ENCODE measurements at places on chromosomes 5 and 9.

DNA sequence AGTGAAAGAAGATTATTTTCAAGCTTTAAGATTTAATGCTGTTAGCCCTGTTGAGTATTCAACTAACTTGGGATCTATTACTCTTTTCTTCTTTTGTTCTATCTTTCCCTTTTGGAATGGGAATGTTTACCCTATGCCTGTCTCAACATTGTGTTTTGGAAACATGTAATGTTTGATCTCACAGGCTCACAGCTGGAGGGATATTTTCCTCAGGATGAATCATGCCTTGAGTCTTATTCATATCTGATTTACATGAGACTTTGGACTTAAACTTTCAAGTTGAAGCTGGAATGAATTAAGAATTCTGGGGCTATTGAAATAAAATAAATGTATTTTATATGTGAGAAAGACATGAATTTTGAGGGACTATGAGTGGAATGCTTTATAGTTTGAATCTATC lies 607.8 kb upstream of the PTGER4 start:
- no peak for DNase-seq

GRCh38 chr9:126533926-126534310 lies 79.8 kb upstream of the LMX1B start:
- DNase-seq = no peak

- DNase-seq = no peak
These were observed 329.9 kb downstream of the MSX2 start for GRCh38 chr5:175054243-175054642.

- peak; percentile 55 for DNase-seq
These were observed 114.1 kb downstream of the SYK start for GRCh38 chr9:90915693-90916092.

DNA sequence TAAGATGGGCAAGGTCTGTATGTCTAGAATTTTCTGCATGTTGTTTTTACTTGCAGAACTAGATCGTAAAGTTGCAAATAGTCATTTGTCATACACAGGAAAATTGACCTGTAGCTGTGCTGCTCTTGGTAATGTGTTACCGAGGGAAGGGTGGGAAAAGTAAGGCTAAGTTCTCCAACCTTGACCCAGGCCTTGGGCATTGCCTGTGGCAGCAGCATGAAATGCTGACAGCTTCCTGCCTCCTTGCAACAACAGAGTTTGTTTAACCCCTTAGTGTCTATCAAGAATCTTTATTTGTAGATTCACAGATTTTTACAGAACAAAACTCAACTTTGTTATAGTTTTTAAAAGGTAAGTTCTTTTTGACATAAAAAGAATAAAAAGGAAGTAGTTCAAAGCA lies 48.3 kb downstream of the ERCC6L2 start:
- DNase-seq = no peak

GRCh38 chr5:6713274-6714225 lies at the start of gene TENT4A:
TSS of gene TENT4A (plus strand) at chr5:6713432. CDS start at chr5:6713984, 552 bp downstream.
- peak; percentile 48 for DNase-seq

GRCh38 chr9:90180381-90180780 lies 462.2 kb downstream of the DIRAS2 start:
- DNase-seq = no peak

DNA sequence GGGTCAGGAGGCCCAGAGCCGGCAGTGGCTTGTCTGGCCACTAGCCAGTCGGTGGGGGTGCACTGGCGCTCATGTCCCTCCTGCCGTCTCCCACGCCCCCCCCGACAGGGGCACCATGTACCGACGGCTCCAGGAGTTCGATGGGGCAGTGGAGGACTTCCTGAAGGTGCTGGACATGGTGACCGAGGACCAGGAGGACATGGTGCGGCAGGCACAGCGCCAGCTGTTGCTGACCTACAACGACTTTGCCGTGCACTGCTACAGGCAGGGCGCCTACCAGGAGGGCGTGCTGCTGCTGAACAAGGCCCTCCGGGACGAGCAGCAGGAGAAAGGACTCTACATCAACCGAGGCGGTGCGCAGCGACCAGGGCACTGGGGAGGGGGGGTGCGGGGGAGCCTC lies 8.1 kb downstream of the TTC16 start:
- no peak for DNase-seq

DNA sequence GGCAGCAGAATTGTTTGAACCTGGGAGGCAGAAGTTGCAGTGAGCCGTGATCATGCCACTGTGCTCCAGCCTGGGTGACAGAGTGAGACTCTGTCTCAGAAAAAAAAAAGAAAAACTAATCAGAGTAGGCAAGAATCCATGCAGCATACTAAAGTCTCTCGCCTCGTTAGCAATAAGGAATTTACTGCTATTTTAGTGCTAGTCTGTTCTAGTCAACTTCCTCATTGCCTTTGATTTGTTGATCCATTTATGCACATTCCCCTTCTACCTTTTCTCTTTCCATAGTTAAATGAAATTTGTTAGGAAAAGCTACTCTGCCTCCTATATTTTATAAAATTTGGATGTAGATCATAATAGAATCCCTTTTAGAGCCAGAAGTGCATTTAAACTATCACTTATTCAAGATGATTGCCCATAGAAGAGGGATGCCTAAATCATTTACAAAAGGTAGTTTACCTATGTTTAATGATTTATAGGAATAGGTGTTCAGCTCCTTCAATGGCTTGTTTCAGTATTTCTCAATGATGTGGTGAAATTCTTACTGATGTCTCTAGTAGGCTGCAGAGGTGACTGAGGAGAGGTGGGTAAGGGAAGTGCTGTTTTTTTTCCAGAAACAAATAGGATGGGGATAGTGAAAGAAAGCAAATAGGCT lies 1.9 kb downstream of the LRRC19 start:
- no peak for DNase-seq

GRCh38 chr9:110142253-110142652 lies 65.7 kb downstream of the C9orf152 start:
- no peak for DNase-seq

DNA sequence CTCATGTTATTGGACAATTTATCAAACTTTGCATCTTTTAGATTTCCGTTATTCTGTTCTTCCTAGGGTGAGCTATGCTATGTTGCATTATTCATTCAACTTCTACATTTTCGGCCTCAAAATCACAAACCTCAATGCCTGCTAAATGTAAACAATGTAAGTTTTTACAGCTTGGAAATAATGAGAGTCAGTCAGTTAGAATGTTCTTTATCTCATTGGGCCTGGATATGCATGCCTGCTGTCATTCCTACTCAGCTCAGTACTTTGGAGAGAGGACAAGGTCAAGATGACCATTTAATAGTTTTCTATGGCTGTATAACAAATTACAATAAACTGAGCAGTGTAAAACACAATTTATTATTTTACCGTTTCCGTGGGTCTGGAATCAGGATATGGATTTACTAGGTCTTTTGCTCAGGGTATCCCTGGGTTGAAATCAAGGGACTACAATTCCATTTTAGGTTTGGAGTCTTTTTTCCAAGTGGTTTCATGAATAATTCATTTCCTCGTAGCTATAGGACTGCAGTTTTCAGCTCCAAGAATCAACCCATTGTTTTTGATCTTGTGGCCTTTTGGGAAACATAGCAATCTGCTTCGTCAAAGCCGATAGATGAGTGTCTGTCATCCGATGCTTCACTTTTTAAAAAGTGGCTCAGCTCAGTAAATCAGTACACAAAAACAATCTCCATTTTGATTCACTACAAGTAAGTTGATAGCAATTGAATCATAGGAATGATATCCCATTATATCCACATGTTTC lies 1143.2 kb upstream of the CDH6 start:
- DNase-seq = no peak

GRCh38 chr5:123819833-123820232 lies 307.9 kb downstream of the CSNK1G3 start:
- no peak for DNase-seq

- DNase-seq = no peak
These were observed 34.4 kb downstream of the ROPN1L start for GRCh38 chr5:10475931-10476676.

- no peak for DNase-seq
These were observed 68.9 kb upstream of the SH3PXD2B start for GRCh38 chr5:172523146-172523745.

- DNase-seq = peak; percentile 63
These were observed 731 bp downstream of the PRR16 start for GRCh38 chr5:120464627-120465435.

DNA sequence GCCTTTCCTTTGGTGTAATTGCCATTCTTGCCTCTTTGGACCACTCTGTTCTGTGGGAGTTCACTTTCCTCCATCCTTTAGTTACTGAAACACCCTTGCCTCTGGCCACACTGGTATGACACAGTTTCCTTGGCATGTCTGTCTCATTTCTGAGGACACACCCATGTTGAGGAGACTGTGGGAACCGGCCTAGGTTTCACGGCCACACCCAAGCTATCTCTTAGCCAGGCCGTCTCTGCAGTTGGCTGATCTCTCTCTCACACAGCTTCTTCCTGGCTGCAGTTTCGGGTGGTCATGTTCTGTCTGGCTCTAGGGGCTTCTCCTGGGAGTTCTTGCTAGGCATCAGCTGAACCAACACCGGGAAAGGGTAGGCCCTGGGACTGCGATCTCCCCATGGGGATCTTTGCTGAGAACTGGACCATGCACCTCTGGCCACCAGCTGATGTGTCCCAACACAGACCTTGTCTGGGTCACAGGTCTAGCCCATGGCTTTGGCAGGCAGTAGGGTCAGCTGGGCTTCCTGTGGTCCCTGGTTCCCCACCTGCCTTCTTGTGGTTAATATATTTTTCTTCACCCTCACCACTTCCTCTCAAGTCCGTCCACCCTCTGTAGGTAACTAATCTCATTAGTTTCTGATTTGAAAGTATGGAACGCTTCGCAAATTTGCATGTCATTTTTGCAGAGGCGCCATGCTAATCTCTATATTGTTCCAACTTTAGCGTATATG lies 24.9 kb downstream of the ARHGEF37 start:
- DNase-seq = peak; percentile 96

DNA sequence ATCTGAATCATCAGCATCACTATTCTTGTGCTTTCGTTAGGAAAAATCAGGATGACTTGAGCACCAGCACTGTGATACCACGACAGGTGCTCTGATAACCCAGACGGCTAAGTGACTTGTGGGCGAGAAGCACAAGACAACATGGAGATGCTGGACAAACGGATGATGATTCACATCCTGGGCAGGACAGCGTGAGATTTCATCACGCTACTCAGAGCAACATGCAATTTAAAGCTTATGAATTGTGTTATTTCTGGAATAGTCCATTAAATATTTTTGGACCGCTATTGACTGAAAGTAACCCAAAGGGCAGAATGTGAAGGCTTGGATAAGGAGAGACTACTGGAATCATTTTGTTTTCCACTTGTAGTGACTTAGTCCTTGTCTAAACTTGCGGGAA lies 114.8 kb upstream of the DAPK1 start:
- DNase-seq = peak; percentile 13

GRCh38 chr9:6632516-6633183 lies 12.9 kb downstream of the GLDC start:
- no peak for DNase-seq

GRCh38 chr9:7229571-7229970 lies 471.8 kb downstream of the KDM4C start:
- peak; percentile 67 for DNase-seq

- DNase-seq = peak; percentile 71
These were observed 32.2 kb downstream of the ANXA6 start for GRCh38 chr5:151125421-151125820.

- DNase-seq = no peak
These were observed 178.8 kb downstream of the GAPVD1 start for GRCh38 chr9:125440411-125440810.

GRCh38 chr9:25396828-25397227 lies 281.4 kb downstream of the TUSC1 start:
- no peak for DNase-seq

GRCh38 chr5:91313757-91314673 lies 69.1 kb downstream of the ARRDC3 start:
- DNase-seq = peak; percentile 98

GRCh38 chr5:143177263-143177983 lies 226.1 kb downstream of the NR3C1 start:
- DNase-seq = no peak

DNA sequence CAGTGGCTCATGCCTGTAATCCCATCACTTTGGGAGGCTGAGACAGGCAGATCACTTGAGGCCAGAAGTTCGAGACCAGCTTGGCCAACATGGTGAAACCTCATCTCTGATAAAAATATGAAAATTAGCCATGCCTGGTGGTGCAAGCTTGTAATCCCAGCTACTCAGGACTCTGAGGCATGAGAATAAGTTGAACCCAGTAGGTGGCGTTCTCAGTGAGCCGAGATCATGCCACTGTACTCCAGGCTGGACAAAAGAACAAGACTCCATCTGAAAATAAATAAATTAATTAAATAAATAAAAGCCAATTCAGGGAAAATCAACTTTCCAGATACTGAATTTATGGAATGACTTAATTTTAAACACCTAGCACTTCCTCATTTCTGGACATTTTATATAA lies 1722.1 kb downstream of the MAT2B start:
- peak; percentile 7 for DNase-seq

- no peak for DNase-seq
These were observed 115.5 kb upstream of the ACTBL2 start for GRCh38 chr5:57598097-57598496.

DNA sequence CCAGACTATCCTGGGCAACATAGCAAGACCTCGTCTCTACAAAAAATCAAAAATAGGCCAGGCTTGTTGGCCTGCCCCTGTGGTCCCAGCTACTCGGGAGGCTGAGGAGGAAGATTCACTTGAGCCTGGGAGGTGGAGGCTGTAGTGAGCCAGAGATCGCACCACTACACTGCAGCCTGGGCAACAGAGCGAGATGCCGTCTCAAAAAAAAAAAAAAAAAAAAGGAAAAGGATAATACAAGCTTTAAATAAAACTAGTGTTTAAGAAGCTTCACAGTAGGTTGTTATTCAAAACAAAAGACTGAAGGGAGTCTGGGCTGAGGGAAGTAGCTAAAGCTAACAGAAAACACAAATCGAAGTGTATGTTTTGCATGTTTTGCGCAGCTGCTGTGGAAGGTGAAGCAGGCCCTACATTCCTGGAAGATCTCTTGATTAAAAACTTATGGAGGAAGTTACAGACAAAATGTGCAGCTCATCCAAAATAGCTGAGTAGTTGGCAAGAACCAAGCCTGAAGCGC lies 581 bp upstream of the C9orf40 start:
- DNase-seq = no peak

DNA sequence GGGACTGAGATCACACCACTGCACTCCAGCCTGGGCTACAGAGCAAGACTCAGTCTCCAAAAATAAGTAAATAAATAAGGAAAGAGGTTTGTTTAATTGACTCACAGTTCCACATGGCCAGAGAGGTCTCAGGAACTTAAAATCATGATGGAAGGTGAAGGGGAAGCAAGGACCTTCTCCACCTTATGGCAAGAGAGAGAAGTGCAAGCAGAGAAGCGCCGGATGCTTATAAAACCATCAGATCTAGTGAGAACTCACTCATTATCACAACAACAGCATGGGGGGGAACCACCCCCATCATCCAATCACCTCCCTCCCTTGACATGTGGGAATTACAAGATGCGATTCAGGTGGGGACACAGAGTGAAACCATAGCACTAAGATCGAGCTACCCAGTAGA lies 22.8 kb upstream of the RGMB start:
- DNase-seq = peak; percentile 30

GRCh38 chr5:80905405-80905804 lies 54.8 kb upstream of the RASGRF2 start:
- DNase-seq = peak; percentile 20

- DNase-seq = no peak
These were observed 111.9 kb downstream of the SUSD1 start for GRCh38 chr9:112063151-112063550.

Measured in hematopoietic multipotent progenitor cell treated with erythropoietin and hydrocortisone succinate and interleukin-3 and kit ligand, for 4 days (in vitro differentiated cells).